ENCODE measurements at places on chromosomes 4 and X. TPM values are rescaled to one million over a fixed set of nuclear protein-coding genes. Genes with fewer than 3 reads are reported as not detected.
A peak's percentile ranks its signal among the peaks of the same experiment; 100 is the strongest.

ADGRL3 gene
- total RNA-seq = 7.1 TPM

RPS6KA6 gene
- total RNA-seq = 3.2 TPM

CXCL6 gene
- 0.66 TPM for total RNA-seq

CTAG2 gene
- total RNA-seq = not detected

DNA sequence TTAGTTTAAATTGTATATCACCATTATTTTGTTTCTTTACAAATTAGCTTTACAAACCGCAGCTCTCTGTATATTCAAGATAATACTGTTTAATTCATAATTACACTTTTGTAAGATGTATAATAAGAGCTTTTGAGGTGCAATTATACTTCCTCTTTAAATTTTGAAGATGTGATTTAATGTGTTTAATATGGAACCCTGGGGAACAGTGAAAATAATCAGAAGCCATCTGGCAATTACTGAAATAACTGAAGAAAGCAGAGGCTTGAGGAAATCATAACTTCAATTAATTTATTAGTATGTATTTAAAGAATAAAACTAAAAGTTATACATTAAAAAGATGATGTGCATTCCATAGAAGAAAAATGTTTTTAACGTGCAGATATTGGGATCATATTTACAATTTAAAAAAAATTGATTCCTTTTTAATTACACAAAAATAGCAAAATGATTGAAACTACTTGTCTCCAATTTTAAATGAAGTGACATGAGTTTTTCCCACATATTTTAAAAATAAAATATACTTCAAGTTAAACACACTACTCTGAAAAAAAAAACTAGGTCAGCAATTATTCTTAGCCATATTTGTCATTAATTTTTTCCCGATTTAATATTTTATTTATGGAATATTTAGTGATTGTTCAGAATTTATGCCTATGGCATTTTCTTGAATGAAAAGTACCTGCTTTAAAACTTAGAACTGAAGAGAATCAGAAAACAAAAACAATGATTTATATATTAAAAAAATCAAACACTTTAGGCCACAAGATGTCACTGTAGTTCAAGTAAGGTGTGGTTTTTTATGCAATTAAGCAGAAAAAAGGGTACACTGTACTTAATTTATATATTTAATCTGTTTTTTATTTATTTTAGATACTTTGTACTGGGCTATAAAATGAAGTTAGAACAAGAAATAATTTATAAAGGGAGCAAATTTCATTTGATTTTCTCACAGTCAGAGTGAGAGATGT lies 942.7 kb upstream of the NDST4 start:
- no peaks in the 10 kb centered on the region for H3K4me1 ChIP-seq
- no peak for DNase-seq
- no peak overlapping the region for H3K27ac ChIP-seq
- H3K4me3 ChIP-seq = no peak overlapping the region

- no peaks in the 10 kb centered on the region for H3K27me3 ChIP-seq
- H3K36me3 ChIP-seq = no peaks in the 10 kb centered on the region
- peak overlapping the region; percentile 75 for H3K27ac ChIP-seq
- DNase-seq = no peak
- no peak overlapping the region for H3K4me3 ChIP-seq
Measured at GRCh38 chr4:143374771-143375170, 38.1 kb downstream of the GAB1 start.

- DNase-seq = no peak
- peak overlapping the region; percentile 86 for H3K4me3 ChIP-seq
- peaks cover 65% of the 10 kb centered on the region for H3K4me1 ChIP-seq
- H3K27me3 ChIP-seq = no peaks in the 10 kb centered on the region
- H3K27ac ChIP-seq = peak overlapping the region; percentile 96
Measured at GRCh38 chr4:184473499-184474262, 669 bp downstream of the IRF2 start.

- no peak overlapping the region for H3K4me3 ChIP-seq
- no peak overlapping the region for H3K27ac ChIP-seq
- H3K4me1 ChIP-seq = no peaks in the 10 kb centered on the region
- H3K36me3 ChIP-seq = no peaks in the 10 kb centered on the region
- DNase-seq = no peak
Measured at GRCh38 chr4:168183717-168184571, 91.6 kb downstream of the ANXA10 start.

- H3K4me1 ChIP-seq = no peaks in the 10 kb centered on the region
- H3K27me3 ChIP-seq = no peaks in the 10 kb centered on the region
- no peak overlapping the region for H3K27ac ChIP-seq
- no peak overlapping the region for H3K4me3 ChIP-seq
- peak; percentile 64 for DNase-seq
- H3K36me3 ChIP-seq = no peaks in the 10 kb centered on the region
Measured at GRCh38 chr4:13912966-13913365, 285.4 kb upstream of the BOD1L1 start.

- no peak overlapping the region for H3K4me3 ChIP-seq
- H3K4me1 ChIP-seq = peaks cover 12% of the 10 kb centered on the region
- no peaks in the 10 kb centered on the region for H3K36me3 ChIP-seq
- H3K27ac ChIP-seq = no peak overlapping the region
- H3K27me3 ChIP-seq = no peaks in the 10 kb centered on the region
Measured at GRCh38 chrX:56727531-56727930, 1.5 kb upstream of the NBDY start.
